OCI-LY7 (cell line): ENCODE measurements at places on chromosomes 16 and 17. TPM values are rescaled to one million over a fixed set of nuclear protein-coding genes. Genes with fewer than 3 reads are reported as not detected.

FGF11 gene
- 9.9 and 11.0 TPM in 2 replicates for total RNA-seq

CHST4 gene
- 0.28 and 0.29 TPM in 2 replicates for total RNA-seq

DNA sequence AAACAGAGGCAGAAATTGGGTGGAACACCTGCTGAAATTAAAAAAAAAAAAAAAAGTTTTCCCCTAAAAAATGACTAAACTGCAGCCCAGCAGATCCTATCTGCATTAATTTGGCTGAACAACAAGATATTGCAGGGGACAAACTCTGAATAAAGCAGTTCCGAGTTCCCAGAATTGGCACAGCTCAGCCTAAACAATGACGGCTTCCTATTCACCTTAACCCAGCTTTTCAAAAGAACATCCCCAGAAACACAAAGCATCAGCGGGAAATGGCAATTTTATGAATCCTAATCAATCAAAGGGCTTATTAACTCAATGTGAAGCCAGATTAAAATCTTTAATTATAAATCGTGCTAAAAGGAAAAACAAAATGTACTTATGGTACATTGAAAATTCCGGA lies 497.8 kb upstream of the ZFHX3 start:
- no peak for DNase-seq

DNA sequence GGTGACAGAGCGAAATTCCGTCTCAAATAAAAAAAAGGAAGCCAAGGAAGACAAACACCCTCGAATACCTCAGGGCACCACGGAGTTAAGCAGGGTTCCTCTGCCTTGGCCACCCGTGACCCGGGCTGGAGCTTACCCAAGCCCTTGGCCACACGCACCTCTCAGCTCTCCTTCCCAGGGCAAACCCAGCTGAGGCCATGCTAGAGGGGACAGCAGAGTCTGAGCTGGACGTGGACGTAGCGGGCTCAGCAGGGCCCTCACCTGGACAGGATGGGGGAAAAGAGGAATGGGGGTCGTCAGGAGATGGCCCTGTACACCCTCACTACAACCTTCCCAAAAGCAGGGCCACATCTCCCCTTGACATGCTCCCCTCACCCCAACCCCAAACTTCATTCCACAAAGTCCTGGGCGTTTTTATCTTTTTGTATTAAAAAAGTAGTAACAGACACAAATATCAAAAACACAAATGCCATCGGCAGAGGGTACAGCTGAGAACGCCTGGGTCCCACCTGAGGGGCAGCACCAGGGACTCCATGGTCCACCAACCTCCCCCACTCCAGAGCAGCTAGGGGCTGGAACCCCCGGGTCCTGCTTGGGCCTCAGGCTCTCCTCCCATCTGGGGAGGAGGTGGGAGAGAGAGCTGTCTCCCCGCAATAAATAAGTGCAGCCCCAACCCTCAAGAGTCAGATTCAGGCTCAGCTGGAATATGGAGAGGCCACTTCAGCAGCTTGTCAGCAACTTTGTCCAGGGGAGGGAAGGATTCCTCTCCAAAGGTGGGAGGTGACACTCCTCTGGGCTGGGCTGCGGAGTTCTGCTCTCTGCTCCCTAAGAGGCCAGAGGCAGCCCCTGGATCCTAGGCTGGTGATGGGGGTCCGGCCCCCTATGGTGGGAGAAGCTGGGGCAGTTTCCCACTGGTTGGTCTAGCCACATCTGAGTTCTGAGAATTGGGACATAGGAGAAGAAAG lies 11.9 kb downstream of the PER1 start:
- no peak for DNase-seq

- no peak for DNase-seq
Measured at GRCh38 chr17:19748807-19749193, 702 bp upstream of the ALDH3A1 start.
